ENCODE measurements at places on chromosomes 1 and 21. TPM values are rescaled to one million over a fixed set of nuclear protein-coding genes. Genes with fewer than 3 reads are reported as not detected.

DNASE2B gene
- not detected for polyA plus RNA-seq

ST6GALNAC5 gene
- polyA plus RNA-seq = not detected

ZNF593OS gene
- polyA plus RNA-seq = 0.96 TPM

IGFN1 gene
- not detected for polyA plus RNA-seq

S100A2 gene
- not detected for polyA plus RNA-seq

DNA sequence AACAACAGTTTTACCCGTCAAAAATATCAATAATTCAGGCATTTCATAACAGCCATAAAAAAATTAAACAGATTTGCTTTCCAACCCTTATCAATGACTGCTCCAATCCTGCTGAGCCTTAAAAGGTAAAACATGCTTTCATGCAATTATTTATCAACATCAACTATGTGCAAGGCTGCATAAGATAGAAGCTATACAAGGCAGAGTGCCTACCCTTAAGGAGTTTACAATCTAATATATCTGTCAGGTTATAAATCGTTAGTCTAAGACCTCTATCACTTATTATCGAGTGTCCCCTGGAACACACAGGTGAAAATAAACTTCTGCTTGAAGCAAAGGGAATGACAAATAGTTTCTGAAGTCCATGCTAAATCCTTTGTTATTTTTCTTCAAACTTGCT lies 1.8 kb downstream of the ERRFI1 start:
- H3K4me1 ChIP-seq = peaks cover 22% of the 10 kb centered on the region
- peaks cover 7% of the 10 kb centered on the region for H3K36me3 ChIP-seq
- H3K27me3 ChIP-seq = peaks cover 26% of the 10 kb centered on the region
- no peak overlapping the region for H3K4me3 ChIP-seq

DNA sequence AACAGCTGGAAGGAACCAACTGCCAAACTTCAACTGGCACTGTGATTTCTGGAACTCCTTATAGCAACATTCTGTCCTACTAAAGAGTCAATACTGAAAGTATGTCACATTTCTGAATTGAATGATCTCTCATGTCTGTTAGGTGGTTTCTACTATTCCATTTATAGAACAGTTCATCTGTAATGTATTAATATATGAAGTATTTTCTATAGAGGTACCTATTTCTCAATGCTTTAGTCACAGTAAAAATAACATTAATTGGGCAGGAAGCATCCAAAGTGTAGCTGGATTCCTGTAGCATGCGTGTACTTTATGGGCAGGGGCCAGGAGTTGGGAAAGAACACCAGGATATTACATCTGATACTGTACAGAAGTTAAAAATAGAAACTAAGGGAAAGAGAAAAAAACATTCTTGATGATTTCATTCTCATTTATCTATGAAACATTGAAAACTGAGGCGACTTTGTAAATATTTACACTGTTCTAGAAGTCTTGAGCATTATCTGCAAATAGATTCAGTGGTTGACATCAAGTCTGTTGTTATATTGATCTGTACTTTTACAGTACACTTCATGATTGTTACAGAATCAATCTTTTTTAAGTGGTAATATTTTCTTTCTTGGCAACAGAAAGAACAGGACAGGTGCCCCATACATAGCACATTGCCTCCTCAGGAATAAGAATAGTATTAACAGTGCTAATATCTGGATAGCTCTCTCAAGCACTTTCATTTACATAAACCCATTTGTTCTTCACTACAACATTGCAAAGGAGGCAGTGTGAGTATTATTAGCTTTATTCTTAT lies 6.2 kb upstream of the ZNF281 start:
- H3K4me1 ChIP-seq = no peaks in the 10 kb centered on the region

- H3K4me3 ChIP-seq = no peak overlapping the region
- no peak overlapping the region for H3K27ac ChIP-seq
- no peaks in the 10 kb centered on the region for H3K36me3 ChIP-seq
- H3K27me3 ChIP-seq = no peaks in the 10 kb centered on the region
- peaks cover 3% of the 10 kb centered on the region for H3K4me1 ChIP-seq
Observed at GRCh38 chr1:29202053-29202452, 20.4 kb upstream of the SRSF4 start.

DNA sequence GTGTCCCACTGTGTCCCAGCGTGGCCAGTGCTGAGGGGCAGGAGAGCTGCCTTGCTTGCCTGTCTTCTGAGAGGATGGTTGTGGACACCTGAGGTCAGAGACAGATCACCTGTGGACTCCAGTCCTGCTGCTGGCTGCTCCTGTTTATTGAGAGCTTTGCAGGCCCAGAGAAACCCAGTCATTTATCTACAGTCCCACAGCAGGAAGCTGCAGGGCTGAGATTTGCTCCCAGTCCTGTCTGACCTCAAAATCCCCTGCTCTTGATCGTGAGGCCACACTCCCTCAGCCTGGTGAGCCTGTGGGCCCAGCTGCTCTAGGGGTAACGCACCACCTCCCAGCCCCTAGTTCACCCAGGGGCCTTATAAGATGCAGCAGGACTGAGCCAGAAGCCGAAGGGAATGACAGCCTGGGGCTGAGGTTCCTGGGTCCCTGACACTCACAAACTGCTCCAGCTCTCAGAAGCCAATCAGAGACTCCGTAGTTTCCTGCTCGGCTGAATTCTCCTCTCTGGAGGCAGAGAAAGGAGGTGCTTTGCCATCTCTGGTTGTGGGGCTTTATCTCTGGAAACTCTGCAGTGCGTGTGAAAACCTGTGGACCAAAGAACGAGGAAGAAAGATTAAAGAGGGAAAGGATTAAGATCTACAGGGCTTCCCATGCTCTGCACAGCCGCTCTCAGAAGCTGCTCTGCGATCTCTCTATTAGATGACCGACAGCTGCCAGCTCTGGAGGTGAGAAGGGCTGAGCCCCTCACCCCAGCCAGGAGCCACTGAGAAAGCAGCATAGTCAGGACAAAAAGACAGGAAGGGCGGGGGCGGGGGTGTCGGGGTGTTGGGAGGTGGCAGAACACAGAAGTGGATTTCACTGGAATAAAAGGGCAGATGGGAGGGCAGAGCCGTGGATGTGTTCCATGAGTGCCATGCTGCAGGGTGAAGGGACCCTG lies 39.1 kb downstream of the UBIAD1 start:
- H3K36me3 ChIP-seq = no peaks in the 10 kb centered on the region
- H3K4me3 ChIP-seq = no peak overlapping the region
- H3K4me1 ChIP-seq = no peaks in the 10 kb centered on the region
- H3K27me3 ChIP-seq = peaks cover 17% of the 10 kb centered on the region
- no peak overlapping the region for H3K27ac ChIP-seq

GRCh38 chr1:154474802-154475201 lies 27.2 kb upstream of the TDRD10 start:
- DNase-seq = no peak
- H3K4me1 ChIP-seq = peaks cover 11% of the 10 kb centered on the region

DNA sequence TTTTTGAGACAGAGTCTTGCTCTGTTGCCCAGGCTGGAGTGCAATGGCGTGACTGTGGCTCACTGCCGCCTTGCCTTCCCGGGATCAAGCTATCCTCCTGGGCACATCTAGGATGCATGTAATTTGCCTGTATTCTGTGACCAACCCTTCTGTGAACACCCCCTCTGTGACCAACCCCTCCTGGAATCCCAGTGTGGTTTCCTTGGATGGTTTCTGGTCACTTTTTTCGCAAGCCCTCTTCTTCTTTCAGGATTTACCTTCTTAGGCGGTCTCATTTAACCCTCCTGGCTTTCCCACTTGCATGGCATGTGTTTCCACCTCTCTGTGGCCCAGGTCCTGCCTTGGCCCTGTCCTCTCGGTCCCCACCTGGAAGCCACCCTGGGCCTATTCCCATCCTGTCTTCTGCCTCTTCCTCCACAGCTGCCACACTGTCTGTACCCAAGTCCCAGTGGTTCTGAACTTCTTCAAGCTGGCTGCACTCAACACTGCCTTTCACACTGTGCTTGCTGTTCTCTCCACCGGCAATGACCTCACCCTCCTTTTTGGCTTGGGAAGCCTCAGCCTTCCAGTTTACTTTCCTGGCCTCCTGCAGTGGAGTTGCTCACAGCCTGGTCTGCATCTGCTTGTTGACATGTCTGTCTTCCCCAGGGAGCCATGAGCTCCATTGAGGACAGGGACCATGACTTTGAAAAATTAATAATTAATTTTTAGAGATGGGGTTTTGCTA lies 57.0 kb downstream of the DISC1 start:
- peaks cover 12% of the 10 kb centered on the region for H3K36me3 ChIP-seq
- no peak for DNase-seq
- H3K27me3 ChIP-seq = peaks cover 65% of the 10 kb centered on the region
- no peak overlapping the region for H3K27ac ChIP-seq
- H3K4me1 ChIP-seq = peaks cover 3% of the 10 kb centered on the region
- no peak overlapping the region for H3K4me3 ChIP-seq

DNA sequence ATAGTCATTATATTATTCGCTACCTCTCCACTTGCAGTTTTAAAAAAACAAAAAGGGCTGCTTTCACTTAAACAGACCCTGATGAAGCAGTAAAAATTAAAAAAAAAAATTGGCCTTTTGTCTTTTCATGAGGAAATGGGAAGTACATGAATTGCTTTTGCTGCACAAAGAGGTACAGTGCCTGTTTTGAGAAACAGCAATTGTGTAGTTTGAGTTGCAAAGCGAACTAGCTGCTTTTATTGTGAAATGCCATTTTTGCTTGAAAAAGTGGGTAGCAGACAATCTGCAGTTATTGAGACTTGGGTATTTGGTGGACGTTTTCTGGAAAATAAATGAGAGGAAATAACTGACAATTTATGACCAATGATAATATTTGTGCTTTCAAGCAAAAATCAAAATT lies 7.0 kb downstream of the DIP2A start:
- no peaks in the 10 kb centered on the region for H3K27me3 ChIP-seq
- H3K4me3 ChIP-seq = no peak overlapping the region
- H3K27ac ChIP-seq = no peak overlapping the region
- H3K4me1 ChIP-seq = no peaks in the 10 kb centered on the region
- H3K36me3 ChIP-seq = no peaks in the 10 kb centered on the region

GRCh38 chr1:59136541-59137275 lies 160.2 kb upstream of the FGGY start:
- no peak overlapping the region for H3K27ac ChIP-seq
- no peaks in the 10 kb centered on the region for H3K36me3 ChIP-seq
- H3K4me3 ChIP-seq = peak overlapping the region; percentile 70
- H3K27me3 ChIP-seq = no peaks in the 10 kb centered on the region
- no peak for DNase-seq

GRCh38 chr1:194723067-194723466 lies 1536.7 kb upstream of the B3GALT2 start:
- H3K27ac ChIP-seq = no peak overlapping the region
- no peak for DNase-seq
- H3K4me1 ChIP-seq = peaks cover under 1% of the 10 kb centered on the region
- H3K4me3 ChIP-seq = no peak overlapping the region

GRCh38 chr1:223829678-223830077 lies 16.1 kb downstream of the TP53BP2 start:
- peaks cover 36% of the 10 kb centered on the region for H3K4me1 ChIP-seq
- no peak overlapping the region for H3K27ac ChIP-seq
- H3K36me3 ChIP-seq = no peaks in the 10 kb centered on the region
- H3K4me3 ChIP-seq = no peak overlapping the region

- peak overlapping the region; percentile 66 for H3K4me3 ChIP-seq
- H3K27me3 ChIP-seq = no peaks in the 10 kb centered on the region
- H3K4me1 ChIP-seq = peaks cover 40% of the 10 kb centered on the region
- peak; percentile 44 for DNase-seq
Observed at GRCh38 chr1:89201106-89201794, 2.5 kb upstream of the GBP4 start.

- no peak overlapping the region for H3K4me3 ChIP-seq
- H3K27me3 ChIP-seq = no peaks in the 10 kb centered on the region
- H3K27ac ChIP-seq = no peak overlapping the region
Observed at GRCh38 chr1:11211925-11212587, 22.9 kb downstream of the ANGPTL7 start.

- H3K27me3 ChIP-seq = peaks cover 8% of the 10 kb centered on the region
- no peak overlapping the region for H3K4me3 ChIP-seq
- peaks cover 7% of the 10 kb centered on the region for H3K4me1 ChIP-seq
- H3K27ac ChIP-seq = no peak overlapping the region
Observed at GRCh38 chr1:34907487-34908090, 21.9 kb downstream of the DLGAP3 start.

DNA sequence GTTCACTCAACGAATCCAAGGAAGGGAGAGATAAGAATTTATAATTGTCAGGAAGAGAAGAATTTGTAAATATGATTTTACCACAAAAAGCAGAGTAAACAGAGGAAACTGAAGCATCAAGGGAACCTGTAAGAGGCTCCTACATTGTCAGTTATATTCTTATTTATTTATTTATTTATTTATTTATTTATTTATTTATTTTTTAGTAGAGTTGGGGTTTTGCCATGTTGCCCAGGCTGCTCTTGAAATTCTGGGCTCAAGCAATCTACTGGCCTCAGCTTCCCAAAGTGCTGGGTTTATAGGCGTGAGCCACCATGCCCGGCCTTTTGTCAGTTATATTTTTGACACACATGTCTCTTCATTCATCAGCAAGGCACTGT lies 47.1 kb downstream of the FCRL3 start:
- H3K36me3 ChIP-seq = no peaks in the 10 kb centered on the region
- no peak for DNase-seq
- no peaks in the 10 kb centered on the region for H3K27me3 ChIP-seq
- no peak overlapping the region for H3K4me3 ChIP-seq

DNA sequence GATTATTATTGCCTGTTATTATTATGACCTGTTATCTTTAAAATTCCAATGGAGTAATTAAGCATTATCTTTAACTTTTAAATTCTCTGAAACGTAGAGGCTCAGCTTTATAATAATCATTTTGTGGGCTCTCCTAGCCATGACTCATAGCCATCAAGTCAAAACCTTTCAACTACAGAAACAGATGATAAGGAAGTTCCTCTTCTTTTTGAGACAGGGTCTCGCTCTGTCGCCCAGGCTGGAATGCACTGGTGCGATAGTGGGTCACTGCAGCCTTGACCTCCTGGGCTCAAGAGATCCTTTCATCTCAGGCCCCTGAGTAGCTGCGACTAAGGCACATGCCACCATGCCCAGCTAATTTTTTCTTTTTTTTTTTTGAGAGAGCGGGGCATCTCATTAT lies 43.5 kb downstream of the CHML start:
- H3K27me3 ChIP-seq = no peaks in the 10 kb centered on the region
- peaks cover 24% of the 10 kb centered on the region for H3K4me1 ChIP-seq
- DNase-seq = no peak
- no peak overlapping the region for H3K4me3 ChIP-seq

GRCh38 chr21:37874904-37875780 lies 41.1 kb downstream of the KCNJ6 start:
- H3K4me1 ChIP-seq = no peaks in the 10 kb centered on the region
- no peaks in the 10 kb centered on the region for H3K36me3 ChIP-seq
- H3K4me3 ChIP-seq = no peak overlapping the region
- H3K27ac ChIP-seq = no peak overlapping the region
- H3K27me3 ChIP-seq = peaks cover 8% of the 10 kb centered on the region

GRCh38 chr1:11990303-11991032 lies 10.2 kb downstream of the MFN2 start:
- DNase-seq = no peak
- no peak overlapping the region for H3K4me3 ChIP-seq
- no peaks in the 10 kb centered on the region for H3K27me3 ChIP-seq
- no peak overlapping the region for H3K27ac ChIP-seq
- H3K36me3 ChIP-seq = peaks cover 17% of the 10 kb centered on the region
- peaks cover 15% of the 10 kb centered on the region for H3K4me1 ChIP-seq

- no peaks in the 10 kb centered on the region for H3K27me3 ChIP-seq
- no peak overlapping the region for H3K27ac ChIP-seq
- DNase-seq = no peak
- H3K4me3 ChIP-seq = no peak overlapping the region
Observed at GRCh38 chr1:221241157-221241556, 361.9 kb downstream of the HLX start.

GRCh38 chr1:35873243-35873750 lies 9.7 kb upstream of the AGO1 start:
- no peaks in the 10 kb centered on the region for H3K36me3 ChIP-seq
- no peak overlapping the region for H3K4me3 ChIP-seq
- no peak for DNase-seq
- no peak overlapping the region for H3K27ac ChIP-seq
- H3K4me1 ChIP-seq = no peaks in the 10 kb centered on the region

- H3K36me3 ChIP-seq = no peaks in the 10 kb centered on the region
- peak overlapping the region; percentile 90 for H3K4me3 ChIP-seq
- peak; percentile 16 for DNase-seq
- no peaks in the 10 kb centered on the region for H3K27me3 ChIP-seq
Observed at GRCh38 chr1:228276174-228276831, 68.5 kb downstream of the OBSCN start.
